Cardiac muscle cell (in vitro differentiated cells and primary cell): ENCODE measurements at places on chromosomes 7 and 10. TPM values are rescaled to one million over a fixed set of nuclear protein-coding genes. Genes with fewer than 3 reads are reported as not detected.
A peak's percentile ranks its signal among the peaks of the same experiment; 100 is the strongest.

Gene EPDR1
- 51.9 and 78.6 TPM in 2 replicates for total RNA-seq

Gene CPA4
- 0.07 TPM in 1 of 2 replicates, not detected in the other for total RNA-seq

Gene PTF1A
- not detected in 2 replicates for total RNA-seq

Gene PCLO
- 0.67 and 1.1 TPM in 2 replicates for total RNA-seq

Gene POU6F2
- total RNA-seq = 0.99 and 3.6 TPM in 2 replicates

Gene RGS10
- total RNA-seq = 0.25 and 1.6 TPM in 2 replicates

Gene GDF2
- 3.5 and 5.8 TPM in 2 replicates for total RNA-seq

Gene PTER
- 1.4 and 5.3 TPM in 2 replicates for total RNA-seq

- DNase-seq = no peak
These were observed 613.8 kb downstream of the PHTF2 start for GRCh38 chr7:78412216-78412858.

GRCh38 chr7:139744768-139745677 is 32.8 kb downstream of the HIPK2 start:
- DNase-seq = no peak

DNA sequence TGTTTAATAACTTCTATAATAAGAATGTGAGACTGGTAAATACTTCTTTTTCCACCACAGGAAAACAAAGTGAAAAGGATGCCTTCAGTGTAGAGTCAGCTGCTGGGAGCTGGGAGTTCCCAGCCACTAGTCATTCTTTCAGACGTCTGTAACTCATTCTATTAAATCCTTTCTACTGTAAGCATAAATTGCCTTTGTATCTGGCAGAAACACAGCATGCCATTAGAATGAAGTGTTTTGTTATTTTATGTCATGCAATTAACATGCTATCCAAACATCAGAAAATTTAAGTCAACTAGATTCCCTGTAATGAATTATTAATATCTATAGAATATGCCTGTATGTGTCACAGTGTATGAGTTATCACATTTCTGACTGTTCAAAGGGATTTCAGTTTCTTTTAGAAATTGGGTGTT is 14.3 kb downstream of the BPGM start:
- DNase-seq = no peak

- no peak for DNase-seq
These were observed 688.4 kb downstream of the REEP3 start for GRCh38 chr10:64209561-64209960.

GRCh38 chr10:126904818-126905701 is at the start of gene DOCK1:
TSS of gene DOCK1 (plus strand) at chr10:126905428. CDS start at chr10:126905518, 90 bp downstream.
- peak; percentile 83 for DNase-seq

DNA sequence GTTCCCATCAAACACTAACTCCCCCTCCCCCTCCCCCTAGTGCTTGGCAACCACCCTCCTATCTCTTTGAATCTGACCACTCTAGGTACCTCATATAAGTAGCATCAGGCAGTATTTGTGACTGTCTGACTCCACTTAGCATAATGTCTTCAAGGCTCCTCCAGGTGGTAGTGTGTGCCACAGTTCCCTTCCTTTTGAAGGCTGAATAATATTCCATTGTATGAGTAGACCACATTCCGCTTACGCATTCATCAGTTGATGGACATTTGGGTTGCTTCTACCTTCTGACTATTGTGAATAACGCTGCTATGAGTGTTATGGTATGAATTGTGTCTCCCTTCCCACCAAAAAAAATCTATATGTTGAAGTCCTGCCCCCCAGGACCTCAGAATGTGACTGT is 89.6 kb downstream of the PRKAG2 start:
- DNase-seq = no peak

DNA sequence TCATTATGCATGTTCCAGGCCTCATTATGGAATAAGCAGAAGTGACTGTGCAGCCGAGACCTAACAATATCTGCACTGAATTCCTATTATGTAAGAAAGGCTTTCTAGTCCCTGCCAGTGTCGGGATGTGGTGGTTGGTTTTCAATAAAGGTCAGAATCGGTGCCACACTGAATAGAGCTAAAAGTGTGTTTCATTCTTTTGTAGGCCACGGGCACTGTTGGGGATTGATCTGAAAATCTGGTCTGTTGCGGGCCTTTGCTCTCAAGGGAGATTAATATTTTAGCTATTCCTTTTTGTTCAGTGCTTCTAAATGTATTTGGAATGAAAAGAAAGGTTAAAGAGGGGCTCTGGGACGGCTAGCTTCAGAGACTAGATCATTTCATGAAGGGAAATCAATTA is 559.4 kb upstream of the GALNT17 start:
- DNase-seq = no peak

- no peak for DNase-seq
These were observed 13.6 kb downstream of the SNX10 start for GRCh38 chr7:26305090-26305868.

DNA sequence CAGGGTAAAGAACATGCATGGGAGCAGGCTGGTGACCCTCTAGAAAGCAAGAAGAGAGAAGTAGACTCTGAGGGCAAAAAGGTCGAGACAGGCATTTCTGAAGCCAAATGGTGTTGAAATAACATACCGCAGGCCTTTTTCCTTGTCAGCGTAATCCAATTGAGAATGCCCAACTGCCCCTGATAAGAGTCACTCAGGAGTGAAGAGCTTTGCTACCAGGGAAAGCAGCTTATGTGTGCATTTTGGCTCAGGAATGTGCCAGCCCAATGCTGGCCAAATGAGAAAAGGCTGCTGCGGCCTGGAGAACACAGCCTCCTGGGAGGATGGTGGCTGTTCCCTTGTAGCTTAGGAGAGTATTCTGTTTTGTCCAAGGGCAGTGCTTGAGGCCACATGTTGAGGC is 61.4 kb upstream of the NFKB2 start:
- peak; percentile 96 for DNase-seq

DNA sequence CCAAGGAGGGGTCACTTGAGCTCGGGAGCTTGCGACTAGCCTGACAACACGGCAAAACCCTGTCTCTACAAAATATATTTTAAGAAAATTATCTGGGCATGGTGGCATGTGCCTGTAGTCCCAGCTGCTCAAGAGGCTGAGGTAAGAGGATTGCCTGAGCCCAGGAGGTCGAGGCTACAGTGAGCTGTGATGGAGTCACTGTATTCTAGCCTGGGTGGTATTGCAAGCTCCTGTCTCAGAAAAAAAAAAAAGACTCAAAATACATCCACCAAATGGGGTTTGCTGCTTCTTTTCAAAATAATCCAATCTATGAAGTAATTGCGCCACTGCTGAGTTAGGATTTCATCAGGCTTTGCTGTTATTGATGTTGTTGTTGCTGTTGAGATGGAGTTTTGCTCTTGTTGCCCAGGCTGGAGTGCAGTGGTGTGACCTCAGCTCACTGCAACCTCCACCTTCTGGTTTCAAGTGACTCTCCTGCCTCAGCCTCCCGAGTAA is 11.1 kb upstream of the VIM start:
- no peak for DNase-seq

DNA sequence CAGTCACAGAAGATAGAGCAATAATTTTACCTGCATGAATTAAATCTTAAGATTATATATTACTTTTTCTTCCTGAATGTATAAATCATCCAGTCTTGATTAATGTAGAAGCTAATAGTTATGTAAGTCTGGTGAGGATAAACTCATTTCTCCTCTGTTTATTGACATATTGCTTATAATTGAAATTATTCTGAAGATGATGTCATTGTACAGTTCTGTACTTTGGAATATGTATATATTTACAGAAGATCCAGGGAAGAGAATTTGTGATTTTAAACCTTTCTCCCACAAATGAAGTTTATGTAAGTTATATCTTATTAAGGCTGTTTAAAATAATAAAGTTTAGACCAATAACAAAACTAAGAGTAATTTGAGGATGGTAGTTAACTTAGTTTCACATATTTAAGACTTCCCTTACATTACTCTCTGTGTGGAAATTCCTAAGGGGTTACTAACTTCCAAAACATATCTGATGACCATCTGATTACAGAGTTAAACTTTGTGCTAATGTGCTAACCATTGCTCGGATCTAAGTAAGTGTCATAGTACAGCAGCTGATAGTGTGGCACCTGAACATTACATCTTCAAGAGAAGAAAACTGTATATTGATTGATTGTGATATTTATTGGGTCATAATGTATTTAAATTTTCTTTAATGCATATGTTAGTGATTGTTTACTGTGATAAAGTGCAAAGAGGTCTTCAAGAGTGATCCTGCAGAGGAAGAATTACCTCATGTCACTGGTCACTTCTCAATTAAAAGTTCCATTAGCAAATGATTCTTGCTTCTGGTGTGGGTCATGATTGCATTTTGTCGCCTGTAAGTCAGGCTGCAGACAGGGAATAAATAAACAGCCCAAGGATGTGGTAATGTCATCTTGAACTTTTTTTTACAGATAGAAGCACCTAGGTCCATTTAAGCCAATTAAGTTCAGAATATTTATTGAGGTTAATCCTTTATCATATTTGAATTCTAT is 96.9 kb downstream of the UBE3C start:
- DNase-seq = no peak

DNA sequence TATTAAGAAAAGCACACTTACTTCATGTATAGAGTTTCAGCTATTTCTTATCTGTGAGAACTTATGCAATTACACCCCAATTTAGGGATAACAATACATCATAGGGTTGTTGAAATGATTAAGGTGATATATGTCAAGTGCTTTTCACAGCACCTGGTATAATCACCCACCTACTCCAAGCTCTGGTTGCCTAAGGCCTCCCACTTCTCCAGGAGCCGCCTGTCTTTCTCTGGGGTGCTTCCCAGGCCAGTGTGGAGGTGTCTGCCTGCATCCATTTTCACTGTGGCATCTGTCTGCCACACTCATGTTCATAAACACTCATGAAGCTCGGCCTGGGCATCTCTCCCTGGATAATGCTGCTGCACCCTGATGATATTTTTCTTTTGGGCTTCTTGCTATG is 250.3 kb downstream of the STK31 start:
- no peak for DNase-seq

DNA sequence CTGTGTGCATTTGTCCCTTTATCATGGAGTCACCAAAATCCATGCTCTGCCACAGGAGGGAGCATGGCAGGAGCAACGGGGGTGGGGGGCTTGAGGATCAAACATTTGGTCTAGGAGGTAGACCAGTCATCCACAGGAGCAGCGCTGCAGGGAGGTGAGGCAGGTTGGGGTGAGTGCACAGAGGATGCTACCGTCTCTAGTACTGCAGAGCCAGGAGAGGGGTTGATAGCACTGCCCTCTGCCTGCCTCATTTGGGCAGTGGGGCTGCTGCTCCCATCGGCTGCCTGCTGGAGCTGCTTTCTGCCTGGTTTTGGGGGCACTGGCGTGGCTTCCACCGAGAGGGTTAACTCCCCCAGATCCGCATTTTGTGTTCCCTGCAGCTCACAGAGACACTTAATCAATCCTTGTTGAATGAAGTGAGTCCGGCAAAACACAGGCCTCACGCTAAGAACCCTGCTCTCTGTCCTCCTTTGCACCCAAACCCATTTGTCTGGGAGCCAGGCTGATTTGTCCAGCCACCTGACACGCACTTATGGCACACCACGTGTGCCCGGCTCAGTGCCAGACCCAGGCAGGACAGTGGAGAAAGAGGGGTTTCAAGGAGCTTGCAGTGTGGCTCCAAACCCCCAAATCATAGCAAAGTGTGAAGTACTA is 527.1 kb upstream of the FOXK1 start:
- no peak for DNase-seq

DNA sequence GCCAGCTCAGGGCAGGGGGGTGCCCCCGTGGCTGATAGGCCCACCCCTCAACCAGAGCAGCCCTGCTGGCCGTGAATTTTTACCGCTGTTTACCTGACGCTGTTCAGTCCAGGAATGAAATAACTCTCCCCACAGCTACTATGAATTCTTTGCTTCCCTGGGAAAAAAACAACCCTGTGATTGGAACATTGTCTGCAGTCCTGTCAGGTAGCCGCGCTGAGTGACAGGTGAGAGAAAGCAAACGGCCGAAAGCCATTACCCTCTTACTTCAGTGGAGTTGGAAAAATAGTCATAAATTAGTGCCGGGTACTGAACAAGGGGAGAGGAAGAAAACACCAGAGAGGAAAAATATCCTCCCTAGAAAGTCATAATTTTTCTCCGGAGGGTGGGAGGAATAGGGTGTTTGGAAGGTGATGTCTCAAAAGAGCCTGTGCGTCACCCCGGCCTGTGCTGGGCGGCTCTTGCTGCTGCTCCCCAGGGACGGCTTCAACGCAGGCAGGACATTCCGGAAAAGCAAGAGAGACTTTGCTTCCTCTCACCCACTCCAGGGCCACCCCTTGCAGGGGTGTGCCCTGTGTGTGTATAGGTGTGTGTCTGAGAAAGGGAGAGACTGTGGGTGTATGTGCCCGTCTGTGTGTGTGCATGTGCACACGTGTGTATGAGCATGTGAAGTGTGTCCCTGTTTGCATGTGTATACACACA is 69.0 kb downstream of the CDH23 start:
- no peak for DNase-seq

DNA sequence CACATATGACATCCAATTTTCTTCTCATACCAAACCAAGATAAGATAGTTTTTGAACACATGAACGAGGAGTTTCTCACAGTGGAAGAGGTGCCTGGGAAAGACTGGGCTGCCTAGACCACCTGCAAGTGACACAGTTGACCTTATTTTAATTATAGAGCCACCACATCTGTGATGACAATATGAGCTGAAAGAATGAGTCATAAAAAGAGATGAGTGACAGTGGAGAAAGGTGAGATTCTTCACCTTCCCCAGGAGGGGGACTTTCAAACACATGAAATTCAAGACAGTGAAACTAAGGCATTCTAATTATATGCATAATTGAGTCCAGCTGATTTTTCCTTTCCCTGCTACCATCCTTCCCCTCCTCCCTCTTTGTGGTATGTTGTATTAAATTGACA is 475.5 kb downstream of the NXPH1 start:
- DNase-seq = no peak

DNA sequence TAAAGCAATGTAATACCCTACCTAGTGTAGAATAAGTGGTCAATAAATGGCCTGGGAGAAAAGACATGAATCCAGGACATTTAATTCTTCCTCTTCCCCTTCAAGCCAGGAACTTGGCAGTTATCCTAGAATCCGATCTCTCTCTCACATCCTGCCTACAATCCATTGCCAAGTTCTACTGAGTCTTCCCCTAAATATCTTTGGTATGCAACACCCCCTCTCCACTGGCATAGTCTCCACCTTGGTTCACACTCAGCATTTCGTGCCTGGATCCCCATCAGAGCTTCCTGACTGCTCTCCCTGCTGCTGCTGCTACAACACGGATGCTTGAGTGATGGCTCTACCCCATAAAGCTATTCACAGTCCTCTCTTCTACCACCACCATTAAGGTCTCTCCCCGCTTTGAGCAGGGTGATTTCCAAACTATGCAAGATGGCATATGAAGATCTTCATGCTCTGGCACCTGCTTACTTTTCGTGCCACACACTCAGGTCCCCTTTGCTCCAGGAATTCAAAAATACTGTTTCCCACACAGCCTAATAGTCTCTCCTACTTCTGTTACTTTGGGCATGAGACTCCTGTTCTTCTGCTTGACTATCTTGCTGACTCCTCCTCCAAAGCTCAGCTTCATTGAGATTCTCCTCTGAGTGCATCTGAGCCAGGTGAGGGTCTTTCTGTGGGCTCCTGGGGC is 4.8 kb downstream of the ANK3 start:
- DNase-seq = peak; percentile 97

GRCh38 chr10:88515235-88515634 is 67.9 kb downstream of the RNLS start:
- no peak for DNase-seq
